NCI-H2227 treated with DMSO at 0.1 percent for 48 hours (cell line): ENCODE measurements at places on chromosomes 3 and 15.

GRCh38 chr15:81940467-81941451 lies 105.1 kb downstream of the MEX3B start:
- no peak for DNase-seq

DNA sequence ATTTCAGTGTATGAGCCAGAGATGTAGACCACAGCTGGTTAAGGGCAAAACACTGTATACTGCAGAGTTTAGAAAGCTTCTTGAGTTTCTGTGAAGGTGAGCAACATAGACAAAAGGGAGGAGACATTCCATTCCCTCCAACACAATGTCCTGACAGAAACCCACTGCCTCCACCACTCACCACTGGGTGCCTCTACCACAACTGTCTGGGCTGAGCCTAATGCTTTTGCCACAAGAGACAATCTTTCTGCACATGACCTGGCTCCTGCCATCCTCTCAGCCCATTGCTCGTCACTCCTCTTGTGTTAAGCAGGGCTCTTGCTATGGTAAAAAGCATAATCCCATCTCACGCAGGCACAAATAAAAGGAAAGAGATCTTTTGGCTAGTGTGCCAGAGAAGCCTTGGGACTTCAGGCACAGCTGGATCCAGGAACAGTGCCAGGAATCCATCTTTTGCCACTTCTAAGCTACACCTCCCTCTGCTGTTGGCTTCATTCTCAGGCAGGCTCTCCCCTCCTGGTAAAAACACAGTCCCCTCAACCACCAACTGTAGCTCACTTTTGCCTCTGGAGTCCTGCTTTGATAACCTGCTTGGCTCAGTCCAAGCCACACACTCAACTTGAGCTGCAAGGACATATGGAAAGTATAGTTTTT lies 140.6 kb upstream of the PRR20G start:
- no peak for DNase-seq

DNA sequence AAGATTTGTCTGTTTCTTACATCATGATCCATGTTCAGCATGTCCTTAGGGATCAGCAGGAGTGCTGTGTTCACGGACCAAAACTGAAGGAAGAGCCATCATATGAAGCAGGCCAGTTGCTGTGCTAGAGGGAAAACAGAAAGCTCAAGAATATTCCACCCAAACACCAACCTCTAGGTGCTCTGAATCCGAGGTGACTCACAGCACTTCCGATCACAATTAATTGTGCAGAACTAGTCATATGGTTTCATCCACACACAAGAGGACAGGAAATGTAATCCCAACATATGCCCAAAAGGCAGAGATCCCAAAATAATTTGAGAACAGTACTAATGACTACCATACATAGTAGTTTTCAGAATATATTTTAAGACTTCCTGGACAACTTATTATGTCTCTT lies 257.9 kb upstream of the KCNH8 start:
- DNase-seq = no peak

- no peak for DNase-seq
Measured at GRCh38 chr3:64691051-64691450, 3.3 kb upstream of the ADAMTS9 start.

- peak; percentile 14 for DNase-seq
Measured at GRCh38 chr15:77160562-77161478, 89.9 kb upstream of the TSPAN3 start.

DNA sequence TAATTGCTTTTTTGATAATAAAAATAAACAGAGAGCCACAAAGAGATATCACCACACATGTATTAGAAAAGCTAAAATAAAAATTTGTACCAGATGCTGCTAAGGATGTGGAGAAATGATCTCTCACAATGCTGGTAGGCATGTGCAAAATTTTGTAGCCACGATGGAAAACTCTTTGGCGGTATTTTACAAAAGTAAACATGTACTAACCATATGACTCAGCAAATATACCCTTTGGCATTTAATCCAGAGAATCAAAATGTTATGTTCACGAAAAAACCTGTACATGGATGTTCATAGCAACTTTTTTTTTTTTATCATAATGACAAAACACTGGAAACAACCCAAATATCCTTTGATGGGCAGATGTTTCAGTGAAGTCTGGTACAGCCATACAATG lies 261.2 kb downstream of the LPP start:
- DNase-seq = no peak

GRCh38 chr3:37909067-37909911 lies 47.6 kb downstream of the CTDSPL start:
- no peak for DNase-seq

DNA sequence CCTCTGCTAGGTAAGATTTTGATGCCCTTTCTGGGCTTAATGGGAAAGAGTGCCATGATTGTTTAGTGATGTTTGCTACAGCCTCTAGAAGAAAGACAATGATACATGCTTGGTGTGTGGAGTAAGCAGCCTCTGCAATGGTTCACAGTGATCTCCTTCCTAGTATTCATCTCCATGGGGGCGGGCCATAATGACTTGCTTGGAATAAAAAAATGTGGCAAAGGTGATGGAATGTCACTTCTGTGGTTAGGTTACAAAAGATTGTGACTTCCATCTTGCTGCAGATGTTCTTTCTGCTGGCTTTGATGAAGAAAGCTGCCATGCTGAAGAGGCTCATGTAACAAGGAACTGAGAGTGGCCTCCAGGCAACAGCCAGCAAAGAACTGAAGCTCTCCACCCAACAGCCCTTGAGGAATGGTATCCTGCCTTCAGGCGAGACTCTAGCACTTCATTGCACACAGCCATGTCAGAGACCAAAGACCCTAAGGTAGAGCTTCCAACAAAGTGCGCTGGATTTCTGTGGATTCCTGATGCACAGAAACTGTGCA lies 139.1 kb upstream of the LRIG1 start:
- no peak for DNase-seq

DNA sequence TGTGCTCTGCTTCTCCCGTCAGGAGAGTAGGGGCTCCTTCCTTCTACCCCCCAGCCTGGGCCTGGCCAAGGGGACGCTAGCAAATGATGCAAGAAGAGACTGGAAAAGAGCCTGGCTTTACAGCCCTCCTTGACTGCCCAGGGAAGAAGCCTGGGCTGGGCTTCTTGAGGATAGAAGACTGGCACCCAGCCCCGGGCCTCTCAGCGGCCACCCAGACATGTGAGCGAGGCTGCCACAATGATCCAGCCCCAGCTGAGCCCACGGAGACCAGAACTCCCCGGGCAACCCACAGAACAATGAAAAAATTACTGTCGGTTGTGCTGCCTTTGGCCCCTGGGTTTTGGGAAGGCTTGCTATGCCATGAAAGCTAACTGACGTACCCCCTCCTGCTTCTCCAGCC lies 100.6 kb upstream of the PRR20G start:
- no peak for DNase-seq

GRCh38 chr3:57006179-57006657 lies 54.2 kb upstream of the SPATA12 start:
- DNase-seq = no peak

- no peak for DNase-seq
Measured at GRCh38 chr15:55789066-55789660, 46.2 kb upstream of the PRTG start.

DNA sequence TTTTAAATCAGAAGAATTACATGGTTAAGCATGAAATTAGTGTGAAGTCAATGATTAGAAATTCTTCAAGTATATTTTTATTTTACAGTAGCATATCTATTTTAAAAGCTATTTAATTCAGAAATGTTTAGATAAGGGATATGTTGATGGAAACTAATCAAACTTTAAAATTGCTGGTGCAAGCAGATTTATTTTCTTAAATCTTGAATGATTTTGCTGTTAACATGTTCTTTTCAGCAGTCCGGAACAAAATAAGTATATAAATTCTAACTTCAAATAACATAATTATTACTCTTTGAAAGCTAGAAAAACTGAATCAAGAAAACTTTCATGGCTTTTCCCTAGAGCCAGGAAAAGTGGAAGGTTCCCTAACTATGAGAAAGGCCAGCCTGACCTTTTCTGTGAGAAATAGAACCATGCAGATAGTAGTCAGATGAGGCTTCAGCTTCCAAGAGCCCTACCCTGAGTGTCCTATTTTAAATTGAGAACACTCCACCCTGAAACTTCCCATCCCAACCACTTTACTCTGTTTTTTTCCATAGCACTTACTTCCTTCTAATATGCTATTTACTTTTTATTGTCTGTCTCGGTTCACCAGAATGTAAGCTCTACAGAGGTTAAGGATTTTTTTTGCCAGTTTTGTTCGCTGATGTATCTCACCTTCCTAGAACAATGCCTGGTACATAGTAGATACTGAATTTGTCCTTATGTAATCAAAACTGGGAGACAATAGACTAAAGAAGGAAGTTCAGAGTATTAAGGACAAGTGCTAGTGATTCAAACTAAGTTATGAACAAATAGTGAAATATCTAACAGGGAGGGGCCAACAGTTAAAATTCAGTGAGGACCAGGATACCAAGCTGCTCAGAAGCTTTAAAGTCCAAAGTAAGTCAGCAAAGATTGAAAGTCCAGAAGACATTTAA lies 66.8 kb downstream of the CD200R1L start:
- DNase-seq = no peak

GRCh38 chr15:32838820-32839219 lies 121.0 kb downstream of the GREM1 start:
- peak; percentile 5 for DNase-seq

DNA sequence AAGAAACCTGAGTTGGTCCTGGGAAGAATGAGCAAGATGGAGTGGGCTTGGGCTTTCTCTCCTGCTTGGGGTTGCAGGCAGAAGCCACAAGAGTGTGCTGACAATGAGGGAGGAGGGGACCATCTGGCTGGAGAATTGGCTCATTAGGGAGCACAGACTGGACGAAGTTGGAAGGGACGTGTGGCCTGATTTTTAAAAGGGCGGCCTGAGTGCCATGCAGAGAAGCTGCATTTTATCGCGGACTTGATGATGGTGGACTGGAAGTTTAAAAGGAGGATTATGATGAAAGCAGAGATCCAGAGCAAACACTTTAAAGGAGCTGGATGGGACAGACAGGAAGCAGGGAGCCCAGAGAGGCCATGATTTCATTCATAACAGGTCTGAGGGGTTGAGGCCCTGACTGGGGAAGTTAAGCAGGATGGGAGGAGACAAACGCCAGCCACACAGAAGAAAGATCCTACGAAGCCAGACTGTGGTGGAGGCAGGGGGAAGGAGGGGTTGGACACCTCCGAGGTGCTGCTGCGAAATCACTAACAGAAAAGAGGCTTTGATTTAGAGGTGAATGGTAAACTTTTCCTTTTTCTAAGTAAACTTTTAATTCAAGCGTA lies 23.6 kb downstream of the TLNRD1 start:
- no peak for DNase-seq
